ENCODE measurements at places on chromosomes 13 and 19. TPM values are rescaled to one million over a fixed set of nuclear protein-coding genes. Genes with fewer than 3 reads are reported as not detected.

GRCh38 chr19:51107406-51108065, 673 bp downstream of the CTU1 start:
- DNase-seq = peak; percentile 20

- DNase-seq = no peak
These were observed 65.0 kb downstream of the COG3 start for GRCh38 chr13:45529758-45530157.

DNA sequence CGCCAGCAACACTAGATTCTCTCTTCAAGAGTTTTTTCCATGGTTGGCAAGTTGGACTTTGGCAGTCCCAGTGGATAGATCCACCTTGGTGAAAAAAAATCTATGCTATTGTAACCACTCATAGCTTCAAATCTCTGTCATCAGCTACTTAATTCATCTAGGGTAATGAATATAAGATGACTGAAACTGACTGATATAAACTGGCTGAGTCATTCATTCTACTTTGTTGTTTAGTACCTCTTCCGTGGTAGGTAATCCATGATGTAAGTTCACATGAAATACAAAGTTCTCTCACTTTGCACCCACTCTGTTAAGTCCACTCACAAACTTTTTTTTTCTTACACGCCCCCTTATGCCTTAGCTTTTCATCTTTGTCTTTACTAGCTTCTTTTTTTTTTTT, 1381.5 kb downstream of the SLITRK5 start:
- DNase-seq = no peak

GRCh38 chr13:85651440-85651839, 147.8 kb downstream of the SLITRK6 start:
- no peak for DNase-seq

DNA sequence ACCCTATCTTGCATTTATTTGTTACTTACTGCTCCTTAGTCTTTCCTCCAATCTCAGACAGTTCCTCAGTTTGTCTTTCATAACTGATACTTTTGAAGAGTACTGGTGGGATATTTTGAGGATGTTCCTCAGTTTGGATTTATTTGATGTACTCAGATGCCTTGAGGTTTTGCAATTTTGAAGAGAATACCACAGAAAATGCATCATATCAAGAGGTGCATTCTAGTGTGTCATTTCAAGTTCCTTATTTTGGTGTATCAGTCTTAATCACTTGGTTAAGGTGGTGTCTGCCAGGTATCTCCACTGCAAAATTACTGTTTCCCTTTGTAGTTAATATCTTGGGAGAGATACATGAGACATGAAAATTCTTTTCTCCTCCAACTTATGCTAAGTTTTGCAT, 75.1 kb downstream of the URI1 start:
- peak; percentile 9 for DNase-seq

DNA sequence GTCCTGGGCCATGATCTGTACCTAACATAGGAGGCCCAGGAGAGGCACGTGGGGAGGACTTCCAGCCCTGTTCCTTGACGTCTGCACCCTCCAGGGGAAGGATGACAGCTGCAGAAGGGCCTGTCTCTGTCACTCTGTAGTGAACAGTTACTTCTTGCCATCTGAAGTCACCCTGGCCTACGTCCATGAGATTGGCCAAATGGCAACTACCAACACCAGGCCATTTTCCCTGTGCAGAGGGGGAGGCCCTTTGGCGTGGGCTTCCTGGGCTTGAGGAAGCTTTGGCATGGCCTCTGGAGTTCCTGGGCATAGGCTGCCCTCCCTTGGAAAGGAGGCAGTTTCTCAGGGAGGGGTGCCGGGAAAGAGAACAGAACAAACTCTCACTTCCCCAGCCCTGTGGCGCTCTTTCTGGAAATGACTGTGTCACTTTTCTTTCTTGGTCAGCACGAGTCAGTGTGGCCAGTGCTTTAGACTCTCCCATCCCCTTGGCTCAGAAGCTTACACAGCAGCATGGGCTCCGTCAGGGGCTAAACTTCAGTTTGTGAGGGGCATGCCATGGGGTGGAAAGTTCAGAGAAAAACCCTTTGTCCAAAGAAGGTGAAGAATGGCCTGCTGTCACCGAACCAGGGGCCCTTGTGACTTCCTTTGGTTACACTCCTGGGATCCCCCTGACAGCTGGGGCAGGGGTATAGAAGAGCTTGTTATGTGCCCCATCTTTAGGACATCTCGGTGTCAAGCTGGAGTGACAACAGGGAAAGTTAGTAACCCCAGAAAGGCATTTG, 5.3 kb downstream of the CARM1 start:
- DNase-seq = no peak

The KCNJ14 gene
- 2.1 TPM for polyA plus RNA-seq

The CYP2A7 gene
- polyA plus RNA-seq = not detected

The KISS1R gene
- 1.3 TPM for polyA plus RNA-seq

The GJB2 gene
- not detected for polyA plus RNA-seq

The CEACAM3 gene
- polyA plus RNA-seq = 0.14 TPM

The ERICH4 gene
- not detected for polyA plus RNA-seq
